ENCODE measurements at places on chromosomes 16 and 17.

- no peak for DNase-seq
Observed at GRCh38 chr16:20956319-20956718, 55.7 kb downstream of the LYRM1 start.

- DNase-seq: no peak
Observed at GRCh38 chr17:46773221-46773605, 45.3 kb downstream of the WNT3 start.

DNA sequence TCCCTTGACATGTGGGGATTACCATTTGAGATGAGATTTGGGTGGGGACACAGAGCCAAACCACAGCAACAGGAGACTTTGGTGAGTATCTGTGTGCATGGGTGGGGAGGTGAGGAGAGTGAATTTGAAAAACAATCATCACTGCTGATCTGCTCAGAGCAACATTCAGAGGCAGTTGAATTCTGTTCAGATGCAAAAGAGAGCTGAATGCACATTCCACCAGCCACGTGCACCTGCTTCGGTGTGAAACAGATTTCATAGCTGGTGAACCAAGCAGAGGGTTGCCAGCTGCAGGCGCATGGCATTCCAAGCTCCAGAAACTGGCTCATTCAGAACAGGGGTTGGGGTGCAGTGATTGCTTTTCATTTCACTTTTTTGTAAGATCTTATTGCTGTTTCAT lies 233.1 kb upstream of the FOXF1 start:
- DNase-seq: no peak

DNA sequence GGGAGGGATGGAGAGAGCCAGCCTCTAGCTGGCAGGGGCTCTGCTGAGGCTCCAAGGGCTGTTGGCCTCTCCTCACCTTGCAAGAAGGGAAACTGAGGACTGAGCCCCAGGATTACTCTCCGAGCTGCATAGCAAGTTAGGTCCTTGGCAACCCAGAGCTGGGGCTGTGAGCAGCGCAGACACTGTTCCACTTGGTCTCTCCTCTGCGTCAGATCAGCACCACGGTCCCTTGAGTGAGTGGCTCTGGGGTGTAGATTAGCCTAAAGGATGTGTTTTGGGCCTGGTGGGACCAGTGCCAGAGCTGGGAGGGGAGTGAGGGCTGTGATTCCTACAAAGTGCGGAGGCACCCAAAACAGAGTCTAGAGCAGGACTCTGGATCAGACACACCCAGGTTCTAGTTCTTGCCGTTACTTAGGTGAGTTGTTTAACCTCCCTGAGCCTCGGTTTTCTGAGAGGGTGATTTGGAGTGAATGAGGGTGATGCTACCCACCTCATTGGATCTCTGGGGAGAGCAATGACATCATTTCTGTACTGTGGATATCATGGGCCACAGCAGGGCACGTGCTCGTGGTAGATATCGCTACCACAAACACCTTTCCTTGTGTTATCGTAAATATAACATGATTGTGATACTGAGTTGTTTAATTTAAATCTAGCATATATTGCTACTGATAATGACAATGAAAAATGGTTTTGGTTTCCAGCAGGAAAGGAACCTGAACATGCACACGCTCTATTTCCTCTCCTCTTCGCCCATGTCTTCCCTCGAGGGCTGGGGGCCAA lies 8.1 kb upstream of the FADS6 start:
- DNase-seq: no peak

DNA sequence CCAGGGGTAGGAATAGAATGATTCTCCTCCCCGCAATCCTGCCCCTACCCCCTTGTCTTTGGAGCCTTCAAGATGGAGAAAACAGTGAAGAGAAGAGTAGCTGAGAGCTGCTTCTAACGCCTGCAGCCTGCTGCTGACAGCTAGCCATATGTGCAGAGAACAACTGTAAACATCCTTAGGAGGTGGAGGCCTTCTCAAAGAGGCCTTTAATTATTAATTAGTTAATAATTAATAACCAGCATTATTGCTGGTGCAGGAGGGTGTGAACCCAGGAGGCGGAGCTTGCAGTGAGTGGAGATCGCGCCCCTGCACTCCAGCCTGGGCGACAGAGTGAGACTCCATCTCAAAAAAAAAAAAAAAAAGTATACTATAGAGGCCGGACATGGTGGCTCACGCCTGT lies 8.5 kb downstream of the BFAR start:
- no peak for DNase-seq

GRCh38 chr17:17093764-17094163 lies 51.5 kb downstream of the MPRIP start:
- DNase-seq: no peak
